Daoy (cell line): ENCODE measurements at places on chromosomes 1 and 21.

- DNase-seq, result no peak
Observed at GRCh38 chr1:65508051-65508450, 87.6 kb downstream of the LEPR start.

DNA sequence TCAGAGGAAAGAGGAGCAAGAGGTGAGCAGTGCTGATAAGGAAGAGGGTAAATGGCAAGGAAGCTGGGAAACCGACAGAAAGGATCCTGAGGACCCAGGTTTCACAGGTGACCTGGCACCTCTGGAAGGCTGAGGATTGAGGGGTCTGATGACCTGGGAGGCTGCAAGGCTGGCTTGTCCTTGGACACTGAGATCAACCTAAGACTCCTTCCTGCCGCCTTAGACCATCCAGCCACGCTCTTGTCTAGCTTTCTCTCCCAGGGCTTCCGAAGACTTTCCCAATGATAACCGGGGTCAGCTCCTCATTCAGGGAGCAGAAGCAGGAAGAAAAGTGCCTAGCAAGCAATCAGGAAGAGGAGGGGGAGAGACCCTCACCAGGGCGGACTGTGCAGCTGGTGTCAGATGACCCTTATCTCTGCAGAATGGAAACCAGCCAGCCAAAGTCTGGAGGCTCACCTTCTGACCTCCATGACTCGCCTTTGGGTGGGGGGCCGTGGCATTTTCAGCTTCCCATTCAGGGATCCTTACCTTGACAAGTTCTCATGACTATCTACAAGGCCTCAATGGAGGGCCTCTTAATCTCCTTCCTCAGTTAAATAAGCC lies 77.7 kb downstream of the CAPZB start:
- DNase-seq, result no peak

DNA sequence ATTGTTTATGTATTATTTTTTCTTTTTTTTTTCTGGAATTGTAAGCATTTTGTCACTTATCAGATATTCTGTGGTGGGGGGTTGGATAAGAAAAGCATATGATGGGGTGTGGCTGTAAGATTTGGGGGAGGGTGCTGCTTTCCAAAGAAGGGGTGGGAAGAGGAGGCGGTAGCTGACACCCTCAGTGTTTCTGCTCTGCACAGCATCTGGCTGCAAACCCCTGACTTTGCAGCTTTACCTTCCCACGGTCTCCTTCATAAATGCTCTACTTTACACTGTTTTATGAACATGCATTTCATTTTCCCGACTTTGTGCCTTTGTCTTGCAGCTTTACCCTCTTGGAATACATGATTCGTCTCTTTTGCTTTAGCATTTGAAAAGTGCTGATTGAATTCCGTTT lies 7.6 kb downstream of the FMN2 start:
- no peak for DNase-seq

- DNase-seq, result no peak
Observed at GRCh38 chr1:155607708-155608107, 2.3 kb upstream of the MSTO1 start.

DNA sequence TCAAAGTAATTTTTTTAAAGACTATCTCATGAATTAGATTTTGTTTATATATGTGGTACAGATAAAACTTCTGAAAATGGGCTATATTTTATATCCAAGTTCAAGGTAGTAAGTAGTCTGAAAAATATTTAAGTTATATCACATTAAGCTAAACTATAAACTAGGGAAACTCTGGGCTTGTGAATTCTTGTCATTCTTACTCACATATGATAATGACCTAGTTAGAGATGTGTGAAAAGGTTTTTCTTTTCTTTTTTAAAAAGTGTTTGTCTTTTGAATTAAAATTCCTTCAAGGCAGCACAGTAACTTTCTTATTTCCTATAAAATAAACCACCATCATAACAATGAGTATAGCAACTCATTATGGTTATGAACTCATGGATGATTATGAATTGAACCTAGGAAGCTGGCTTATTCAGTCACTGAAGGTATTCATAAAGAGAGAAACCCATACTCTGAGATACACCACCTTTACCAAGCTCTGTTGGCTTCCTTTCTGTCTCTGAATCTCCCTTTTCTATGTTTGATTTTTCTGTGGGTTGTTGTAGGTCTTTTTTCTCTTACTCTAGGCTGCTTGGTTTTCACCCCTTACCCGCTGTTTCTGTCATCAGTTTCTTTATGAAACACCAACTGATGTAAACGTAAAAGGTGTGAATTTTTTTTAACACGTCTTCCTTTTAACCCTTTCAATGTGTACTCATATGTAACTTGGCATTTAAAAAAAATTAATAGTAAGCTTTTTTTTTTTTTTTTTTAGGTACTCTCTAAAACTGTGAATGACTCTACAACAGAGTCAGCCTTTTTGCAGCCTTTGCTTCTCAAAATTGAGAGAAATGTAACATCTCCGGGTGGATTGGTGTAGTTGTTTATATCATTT lies 25.2 kb downstream of the IL12RB2 start:
- no peak for DNase-seq

DNA sequence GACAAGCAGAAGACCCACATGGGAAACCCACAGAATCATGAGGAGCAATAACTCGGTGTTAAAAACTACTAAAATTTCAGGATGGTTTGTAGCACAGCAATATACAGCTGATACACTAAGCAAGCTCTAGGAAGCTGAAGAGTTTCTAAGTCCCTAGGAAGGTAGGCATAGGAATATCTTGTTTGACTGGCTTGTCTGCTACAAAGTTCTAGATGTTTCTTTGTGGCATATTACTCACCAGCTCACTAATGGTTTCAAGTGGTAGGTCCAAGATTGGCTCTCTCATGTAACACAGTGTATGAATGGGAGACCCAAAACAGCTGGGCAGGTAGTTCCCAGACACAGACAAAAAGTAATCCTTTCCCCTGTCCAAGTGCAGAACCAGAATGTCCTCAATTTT lies 13.3 kb upstream of the MTF1 start:
- DNase-seq, result no peak

DNA sequence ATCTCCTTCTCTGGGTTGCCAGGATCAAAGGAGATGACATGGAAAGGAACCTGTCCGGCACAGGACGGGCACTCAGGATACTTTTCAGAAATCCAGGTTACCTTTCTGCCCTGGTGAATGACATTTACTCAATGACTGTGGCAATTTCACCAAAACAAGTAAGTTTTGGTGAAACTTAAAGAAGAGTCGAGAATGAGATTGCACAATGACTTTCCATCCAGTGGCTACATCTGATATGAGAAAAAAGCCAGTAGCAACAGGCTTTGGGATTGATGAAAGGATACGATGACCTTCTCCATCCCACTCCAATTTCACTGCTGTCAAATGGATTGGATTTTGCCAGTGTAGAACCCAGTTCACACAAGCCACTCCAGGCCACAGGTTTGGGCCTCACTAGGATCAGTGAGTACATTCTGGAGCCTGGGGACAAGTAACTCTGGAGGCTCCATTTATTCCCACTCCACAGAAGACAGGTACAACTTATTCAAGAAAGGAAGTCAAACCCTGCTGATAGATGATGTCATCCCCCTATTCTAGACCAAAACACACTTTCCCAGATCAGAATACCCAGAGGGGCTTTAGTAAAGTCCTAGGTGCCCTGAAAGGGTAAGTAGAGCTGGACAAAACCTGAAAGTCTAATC lies 63.3 kb downstream of the PLPP3 start:
- no peak for DNase-seq

DNA sequence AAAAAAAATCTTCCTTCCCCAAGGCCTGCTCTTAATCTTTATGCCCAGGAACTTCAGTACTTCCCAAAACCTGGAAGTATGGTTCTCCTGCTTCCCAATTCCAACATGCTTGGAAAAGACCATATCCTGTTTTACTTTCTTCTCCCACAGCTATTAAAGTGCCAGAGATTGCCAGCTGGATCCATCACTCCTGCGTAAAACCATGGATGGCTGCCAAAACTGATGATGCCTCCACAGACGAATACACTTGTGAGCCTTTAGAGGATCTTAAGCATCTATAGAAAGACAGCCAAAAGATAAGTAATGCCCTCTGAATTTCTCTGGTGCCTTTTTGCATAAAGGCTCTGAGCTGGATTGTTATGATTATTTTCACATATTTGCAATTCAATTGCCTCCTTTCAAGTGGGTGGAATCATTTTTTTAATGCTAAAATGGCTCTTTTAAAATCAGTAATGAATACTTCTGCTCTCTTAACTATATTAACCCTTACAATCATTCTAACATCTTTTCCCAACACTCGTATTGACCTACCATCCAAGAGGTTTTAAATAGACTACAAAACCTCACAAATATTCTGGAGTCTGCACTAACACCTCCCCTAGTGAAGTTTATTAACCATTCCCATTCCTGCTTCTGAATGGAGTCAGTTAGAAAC lies 1807.8 kb downstream of the BRINP3 start:
- peak; percentile 34 for DNase-seq

- DNase-seq, result peak; percentile 33
Observed at GRCh38 chr1:64110924-64111777, 92.3 kb upstream of the UBE2U start.

DNA sequence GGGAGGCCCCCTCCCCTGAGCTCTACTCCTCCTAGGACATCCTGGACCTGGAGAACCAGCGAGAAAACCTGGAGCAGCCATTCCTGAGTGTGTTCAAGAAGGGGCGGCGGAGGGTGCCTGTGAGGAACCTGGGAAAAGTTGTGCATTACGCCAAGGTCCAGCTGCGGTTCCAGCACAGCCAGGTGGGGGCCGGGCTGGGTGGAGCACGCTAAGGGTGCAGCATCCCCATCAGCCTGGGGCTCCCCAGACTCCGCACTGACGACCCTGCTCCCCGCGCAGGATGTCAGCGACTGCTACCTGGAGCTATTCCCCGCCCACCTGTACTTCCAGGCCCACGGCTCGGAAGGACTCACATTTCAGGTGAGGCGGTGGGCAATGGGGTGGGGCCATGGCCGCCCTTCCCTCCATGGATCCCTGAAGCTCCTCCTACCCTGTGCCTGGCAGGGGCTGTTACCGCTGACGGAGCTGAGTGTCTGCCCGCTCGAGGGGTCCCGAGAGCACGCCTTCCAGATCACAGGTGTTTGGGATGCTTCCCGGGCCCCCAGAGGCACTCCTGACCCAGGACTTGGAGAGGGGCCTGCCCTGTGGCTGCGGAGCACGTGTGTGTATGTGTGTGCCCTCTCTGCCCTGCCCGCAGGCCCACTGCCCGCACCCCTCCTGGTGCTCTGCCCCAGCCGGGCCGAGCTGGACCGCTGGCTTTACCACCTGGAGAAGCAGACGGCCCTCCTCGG lies 4.1 kb downstream of the PLEKHN1 start:
- DNase-seq, result no peak

DNA sequence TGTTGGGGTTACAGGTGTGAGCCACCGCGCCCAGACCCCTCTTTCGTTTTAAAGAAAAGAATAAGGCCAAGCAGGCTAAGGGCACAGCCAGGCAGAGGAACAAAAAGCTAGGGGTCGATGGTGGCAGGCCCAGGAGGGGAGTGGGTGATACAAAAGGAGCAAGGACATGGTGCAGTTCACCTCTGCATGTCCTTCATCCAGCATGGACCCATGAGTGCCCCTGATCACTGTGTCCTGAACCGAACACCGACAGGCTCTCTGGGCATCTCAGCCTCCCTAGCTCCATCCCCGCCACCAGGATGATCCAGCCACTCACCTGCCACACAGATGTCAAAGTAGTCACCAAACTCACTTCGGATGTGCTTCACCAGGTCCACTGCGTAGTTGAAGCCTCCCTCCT lies 5.9 kb downstream of the MTHFR start:
- no peak for DNase-seq

DNA sequence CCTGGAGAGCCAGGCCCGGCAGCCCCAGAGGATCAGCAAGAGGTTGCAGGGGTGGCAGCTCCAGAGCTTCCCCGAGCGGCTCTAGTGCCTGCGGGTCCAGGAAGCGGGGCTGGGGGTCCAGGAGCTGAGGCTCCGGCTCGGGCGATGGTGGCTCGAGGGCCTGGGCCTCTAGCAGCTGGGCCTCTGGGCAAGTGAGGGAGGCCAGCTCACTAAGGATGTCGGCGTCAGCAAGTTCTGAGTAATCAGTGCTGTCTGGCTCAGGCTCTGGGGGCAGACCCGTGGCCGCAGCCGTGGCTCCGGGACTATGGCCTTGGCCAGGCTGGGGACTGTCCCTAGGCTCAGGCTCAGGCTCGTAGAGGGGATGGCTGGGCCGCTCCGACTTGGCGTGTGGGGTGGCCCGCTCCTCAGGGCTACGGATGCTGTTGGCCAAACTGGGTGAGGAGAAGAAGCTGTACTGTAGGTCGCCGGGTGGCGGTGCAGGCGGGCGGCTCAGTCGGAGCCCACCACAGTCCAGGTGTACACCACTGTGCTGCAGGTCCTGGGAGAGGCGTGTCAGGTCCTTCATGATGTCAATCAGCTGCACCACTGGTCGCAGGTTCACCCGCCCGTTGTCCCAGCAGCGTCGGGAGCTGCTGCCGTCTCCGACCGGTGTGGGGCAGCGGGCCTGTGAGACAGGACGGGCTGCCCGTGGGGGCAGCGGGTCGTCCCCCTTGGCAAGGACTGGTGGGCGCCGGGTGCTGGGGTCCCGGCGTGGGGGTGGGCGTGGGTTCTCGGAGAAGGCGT lies 52.6 kb downstream of the AHDC1 start:
- DNase-seq, result no peak
